HT1080 (cell line): ENCODE measurements at places on chromosomes 5 and 9. TPM values are rescaled to one million over a fixed set of nuclear protein-coding genes. Genes with fewer than 3 reads are reported as not detected.

- DNase-seq, result no peak
These were observed 120.7 kb upstream of the ERCC6L2 start for GRCh38 chr9:95754533-95755420.

DNA sequence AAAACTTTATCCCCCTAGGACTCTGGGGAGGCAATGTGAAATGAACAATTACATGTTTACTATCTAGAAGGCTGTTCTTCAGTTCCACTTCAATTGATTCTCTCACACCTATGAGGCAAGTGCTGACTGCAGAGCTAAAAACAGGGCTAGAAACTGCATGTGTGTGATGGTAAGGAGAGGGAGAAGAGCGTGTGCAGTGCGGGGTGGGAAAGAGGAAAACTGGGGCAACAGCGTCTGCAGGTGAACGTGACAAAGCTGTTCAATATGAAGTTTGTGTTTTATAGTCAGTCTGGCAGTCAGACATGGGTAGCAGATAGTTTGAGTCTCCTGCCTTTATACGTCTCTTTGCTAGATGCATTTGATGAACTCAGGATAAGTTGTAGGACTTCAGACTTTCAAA, 6.6 kb upstream of the COMMD10 start:
- no peak for DNase-seq

GRCh38 chr5:34483442-34484033, 172.6 kb upstream of the RAI14 start:
- DNase-seq, result peak; percentile 22

- peak; percentile 30 for DNase-seq
These were observed 13.9 kb downstream of the REXO4 start for GRCh38 chr9:133403766-133404453.

GRCh38 chr9:114028646-114029045, 49.5 kb downstream of the AMBP start:
- no peak for DNase-seq

The SLC1A3 gene
- 23.7 and 27.1 TPM in 2 replicates for total RNA-seq

The DEPDC1B gene
- 24.9 and 25.4 TPM in 2 replicates for total RNA-seq

DNA sequence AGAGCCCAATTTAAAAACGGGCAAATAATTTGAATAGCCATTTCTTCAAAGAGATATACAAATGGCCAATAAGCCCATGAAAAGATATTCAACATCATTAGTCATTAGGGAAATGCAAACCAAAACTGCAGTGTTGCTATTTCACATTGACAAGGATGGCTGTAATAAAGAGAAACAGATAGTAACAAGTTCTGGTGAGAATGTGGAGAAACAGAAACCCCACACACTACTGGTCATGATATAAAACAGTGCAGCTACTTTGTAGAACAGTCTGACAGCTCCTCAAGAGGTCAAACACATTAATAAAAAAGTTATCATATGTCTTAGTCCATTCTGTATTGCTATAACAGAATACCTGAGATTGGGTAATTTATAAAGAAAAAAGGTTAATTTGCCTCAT, 237.0 kb upstream of the GRAMD2B start:
- DNase-seq, result no peak

GRCh38 chr9:129250786-129251185, 72.7 kb upstream of the IER5L start:
- peak; percentile 37 for DNase-seq

The NEUROG1 gene
- not detected in 2 replicates for total RNA-seq

The SDHA gene
- 124 and 137 TPM in 2 replicates for total RNA-seq

DNA sequence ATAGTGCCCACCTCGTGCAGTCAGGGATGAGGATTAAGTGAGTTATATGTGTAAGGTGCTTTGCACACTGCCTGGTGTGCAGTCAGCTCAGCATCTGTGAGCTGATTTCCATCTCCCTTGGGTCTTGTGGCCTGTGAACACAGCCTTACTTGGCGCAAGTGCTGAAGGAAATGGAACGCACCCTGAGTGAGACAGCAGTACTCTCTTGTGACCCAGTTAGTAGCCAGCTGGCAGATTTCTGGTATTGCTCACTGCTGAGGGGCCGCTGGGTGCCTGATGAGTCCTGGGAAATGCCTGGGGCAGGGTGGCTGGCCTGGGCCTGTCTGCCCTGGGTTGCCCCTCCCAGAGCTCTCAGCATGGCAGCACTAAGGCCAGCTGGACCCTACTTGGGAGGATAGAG, 90.9 kb upstream of the BOD1 start:
- no peak for DNase-seq

DNA sequence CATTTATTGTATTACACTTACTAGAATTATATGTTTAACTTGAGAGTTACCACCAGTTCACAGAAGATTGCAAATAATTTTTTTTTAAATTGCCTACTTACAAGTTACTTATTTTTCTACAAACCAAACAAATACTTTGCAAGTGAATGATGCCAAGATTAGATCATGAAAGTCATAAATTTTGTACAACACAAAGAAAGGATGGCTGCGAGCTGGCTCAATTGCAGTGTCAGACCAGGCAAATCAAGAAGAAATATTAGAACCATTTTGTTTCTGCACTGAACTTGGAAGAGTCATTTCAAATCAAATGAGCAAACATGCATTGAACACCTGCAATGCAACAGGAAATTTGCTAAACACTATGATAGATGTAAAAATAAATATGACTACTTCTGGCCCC, 97.3 kb downstream of the PLCXD3 start:
- DNase-seq, result no peak

GRCh38 chr5:80216753-80217596, 38.9 kb downstream of the SERINC5 start:
- no peak for DNase-seq

The SPEF2 gene
- total RNA-seq, result 0.80 and 1.1 TPM in 2 replicates
